ENCODE measurements at places on chromosomes 6 and 20. TPM values are rescaled to one million over a fixed set of nuclear protein-coding genes. Genes with fewer than 3 reads are reported as not detected.

Gene DEF6
- total RNA-seq: 16.3 TPM

GRCh38 chr20:23568971-23569330 is 667 bp upstream of the CST9L start:
- no peak for DNase-seq

DNA sequence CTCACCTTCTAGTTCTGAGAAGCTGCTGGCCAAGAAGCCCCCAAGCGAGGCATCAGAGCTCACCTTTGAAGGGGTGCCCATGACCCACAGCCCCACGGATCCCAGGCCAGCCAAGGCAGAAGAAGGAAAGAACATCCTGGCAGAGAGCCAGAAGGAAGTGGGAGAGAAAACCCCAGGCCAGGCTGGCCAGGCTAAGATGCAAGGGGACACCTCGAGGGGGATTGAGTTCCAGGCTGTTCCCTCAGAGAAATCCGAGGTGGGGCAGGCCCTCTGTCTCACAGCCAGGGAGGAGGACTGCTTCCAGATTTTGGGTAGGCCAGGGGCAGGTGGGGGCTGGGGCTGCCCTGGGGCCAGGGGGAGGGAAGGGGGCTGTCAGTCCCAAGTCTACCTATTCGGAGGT is 2.3 kb downstream of the MYLK2 start:
- no peak for DNase-seq

- DNase-seq: no peak
Observed at GRCh38 chr6:159045801-159046200, 1.0 kb upstream of the TAGAP start.
